Ureter (tissue), 1 donor: ENCODE measurements at places on chromosomes 2 and 18.

- DNase-seq = no peak
Observed at GRCh38 chr2:97769308-97769707, 55.9 kb downstream of the ZAP70 start.

GRCh38 chr18:51100385-51101120 lies 70.5 kb downstream of the SMAD4 start:
- DNase-seq = no peak

GRCh38 chr2:12697617-12698016 lies 19.1 kb upstream of the TRIB2 start:
- DNase-seq = no peak

GRCh38 chr2:197092431-197092830 lies 165.9 kb upstream of the PGAP1 start:
- DNase-seq = peak; percentile 65

GRCh38 chr2:189248141-189248540 lies 68.6 kb upstream of the COL5A2 start:
- no peak for DNase-seq

- no peak for DNase-seq
Observed at GRCh38 chr18:37578886-37579513, 13.4 kb upstream of the CELF4 start.
